ENCODE measurements at places on chromosomes 12 and 14. TPM values are rescaled to one million over a fixed set of nuclear protein-coding genes. Genes with fewer than 3 reads are reported as not detected.

RAD9B gene
- total RNA-seq, result 2.2 TPM

DNA sequence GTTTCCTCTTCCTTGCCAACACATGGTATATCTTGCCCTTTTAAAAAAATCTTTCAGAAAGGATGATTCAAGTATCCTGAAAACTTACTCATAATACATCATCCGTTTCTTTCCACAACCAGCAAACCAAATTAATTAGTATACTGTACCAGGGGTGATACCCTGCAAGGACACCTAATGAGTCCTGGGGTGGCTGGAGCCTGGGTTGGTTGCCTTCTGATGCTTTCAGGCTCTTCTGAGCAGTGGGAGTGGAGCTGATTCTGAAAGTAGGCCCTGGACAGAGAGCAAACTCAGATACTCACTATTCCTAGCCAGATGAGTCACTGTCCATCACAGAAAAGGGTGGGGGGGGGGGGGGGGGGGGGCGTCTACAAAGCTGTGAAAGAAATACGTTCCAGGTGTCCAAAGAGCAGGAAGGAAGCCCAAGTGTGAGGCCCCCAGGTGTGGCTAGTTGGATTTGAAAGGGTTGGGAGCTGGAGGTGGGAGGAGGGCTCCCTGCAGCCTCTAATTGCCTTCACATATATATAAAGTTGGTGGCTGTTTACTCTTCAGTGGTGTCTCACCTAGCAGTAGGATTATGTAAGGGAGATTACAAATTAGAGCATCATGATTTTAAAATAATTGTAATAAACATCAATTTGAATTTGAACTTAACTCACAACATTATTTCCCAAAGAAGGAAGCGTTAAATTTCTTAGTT lies 36.5 kb downstream of the FBXO33 start:
- DNase-seq, result peak; percentile 20

- DNase-seq, result no peak
Measured at GRCh38 chr14:31992011-31992447, 85.1 kb upstream of the ARHGAP5 start.

HOXC6 gene
- total RNA-seq, result not detected

REC8 gene
- total RNA-seq, result 27.7 TPM

DNA sequence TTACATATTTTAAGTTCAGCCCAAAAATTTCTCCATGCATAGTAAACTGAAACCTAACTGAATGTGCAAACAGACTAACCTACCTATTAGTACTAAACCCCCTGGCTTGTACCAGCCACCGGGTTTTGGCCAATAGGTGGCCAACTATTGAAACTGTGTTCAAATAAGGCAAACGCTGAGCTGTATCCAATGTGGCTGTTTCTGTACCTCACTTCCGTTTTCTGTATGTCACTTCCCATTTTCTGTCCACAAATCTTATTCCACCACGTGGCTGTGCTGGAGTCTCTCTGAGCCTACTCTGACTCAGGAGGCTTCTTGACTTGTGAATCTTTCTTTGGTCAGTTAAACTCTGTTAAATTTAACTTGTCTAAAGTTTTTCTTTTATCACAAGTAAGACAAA lies 6.0 kb upstream of the FBXO34 start:
- DNase-seq, result peak; percentile 30

GRCh38 chr12:57632073-57632957 lies 686 bp downstream of the B4GALNT1 start:
- peak; percentile 43 for DNase-seq

DNA sequence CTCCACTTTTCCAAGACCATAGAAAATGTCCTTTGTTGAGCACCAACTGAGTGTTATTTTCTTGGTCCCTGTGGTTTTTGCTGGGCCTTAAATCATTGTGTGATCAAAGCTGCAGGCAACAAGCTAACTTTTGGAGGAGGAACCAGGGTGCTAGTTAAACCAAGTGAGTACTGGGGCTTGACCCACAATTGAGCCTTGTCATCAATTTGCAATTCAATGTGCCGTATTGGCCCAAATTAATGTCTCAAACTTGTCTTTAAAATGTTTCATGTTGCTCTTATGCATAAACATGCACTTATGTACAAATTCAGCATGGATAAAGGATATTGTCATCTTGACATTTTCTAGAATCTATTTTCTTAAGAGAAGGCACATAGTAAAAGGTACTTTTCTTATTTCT lies 62.3 kb downstream of the DAD1 start:
- DNase-seq, result peak; percentile 8

GRCh38 chr12:131264635-131265034 lies 310.9 kb downstream of the ADGRD1 start:
- no peak for DNase-seq

All from activated CD4-positive, alpha-beta T cell treated with anti-CD3 and anti-CD28 coated beads for 36 hours (primary cell).